ENCODE measurements at places on chromosomes 5 and 9.

- DNase-seq, result no peak
Observed at GRCh38 chr9:72322259-72322658, 42.7 kb downstream of the ZFAND5 start.

GRCh38 chr5:168796593-168797580 is 217.7 kb upstream of the PANK3 start:
- DNase-seq, result no peak

DNA sequence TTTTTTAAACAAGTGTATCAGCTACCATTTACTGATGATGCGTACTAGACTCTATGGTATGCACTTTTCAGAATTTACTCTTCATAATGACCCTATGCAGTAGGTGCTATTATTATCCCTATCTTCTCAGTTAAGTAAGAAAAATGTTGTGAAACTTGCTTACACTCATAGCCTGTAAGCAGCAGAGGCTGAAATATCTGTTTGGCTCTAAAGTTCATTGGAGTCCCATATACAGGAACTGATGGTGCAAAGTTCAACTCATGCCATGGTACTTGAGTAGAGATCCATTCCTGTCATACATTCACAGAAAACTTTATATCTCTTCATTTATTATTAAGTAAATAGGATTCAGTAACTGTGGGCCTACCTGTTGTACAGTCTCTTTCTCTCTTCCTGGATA is 41.4 kb upstream of the CCDC112 start:
- no peak for DNase-seq

DNA sequence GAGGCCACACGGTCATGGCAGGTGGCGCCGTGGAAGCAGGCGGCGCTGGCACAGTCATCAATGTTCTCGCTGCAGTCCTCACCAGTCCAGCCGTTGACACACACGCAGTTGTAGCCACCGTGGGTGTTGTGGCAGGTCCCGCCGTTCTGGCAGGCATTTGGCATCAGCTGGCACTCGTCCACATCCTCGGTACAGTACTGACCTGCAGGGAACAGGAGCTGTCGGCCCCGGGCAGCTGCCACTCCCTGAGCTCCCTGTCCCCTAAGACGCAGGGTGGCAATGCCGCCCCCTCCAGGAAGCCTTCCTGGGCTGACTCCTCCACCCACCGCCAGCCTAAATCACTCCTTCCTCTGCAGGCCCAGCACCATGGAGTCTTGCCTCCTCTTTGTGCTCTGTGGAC is 27.2 kb downstream of the NOTCH1 start:
- no peak for DNase-seq

- DNase-seq, result peak; percentile 38
Observed at GRCh38 chr9:123999661-124000060, 11.9 kb upstream of the LHX2 start.

GRCh38 chr9:37342895-37343294 is 79.6 kb upstream of the GRHPR start:
- DNase-seq, result no peak

GRCh38 chr5:72007336-72008111 is 99.8 kb upstream of the MAP1B start:
- DNase-seq, result no peak

- no peak for DNase-seq
Observed at GRCh38 chr5:151721812-151722391, 35.2 kb upstream of the SPARC start.

DNA sequence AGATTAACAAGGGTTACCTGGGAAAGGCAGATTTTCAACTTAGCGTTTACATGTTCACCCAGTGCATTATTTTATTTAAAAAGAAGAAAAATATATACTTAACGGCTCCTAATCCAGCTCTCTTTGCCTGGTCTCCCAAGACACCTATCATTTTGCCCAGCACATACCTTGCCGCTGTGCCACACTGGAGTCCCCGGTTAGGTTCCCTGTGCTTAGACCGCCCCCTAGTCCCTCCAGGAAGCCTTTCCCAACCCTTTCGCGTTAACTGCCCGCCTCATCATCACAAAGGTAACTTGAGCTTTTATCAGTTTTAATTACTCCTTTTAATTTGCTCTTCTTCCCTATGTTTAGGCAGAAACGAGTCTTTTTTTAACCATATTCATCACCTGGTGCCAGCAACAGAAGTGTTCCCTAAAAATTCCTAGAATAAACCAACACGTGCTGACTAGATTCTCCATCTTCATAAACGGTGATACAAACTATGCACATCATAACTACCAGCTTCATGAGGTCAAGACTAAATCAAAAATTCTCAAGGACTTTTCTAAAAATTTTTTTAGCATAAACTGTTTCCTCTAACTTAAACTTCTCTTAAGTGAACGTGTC is 19.7 kb downstream of the DNAJA1 start:
- no peak for DNase-seq

DNA sequence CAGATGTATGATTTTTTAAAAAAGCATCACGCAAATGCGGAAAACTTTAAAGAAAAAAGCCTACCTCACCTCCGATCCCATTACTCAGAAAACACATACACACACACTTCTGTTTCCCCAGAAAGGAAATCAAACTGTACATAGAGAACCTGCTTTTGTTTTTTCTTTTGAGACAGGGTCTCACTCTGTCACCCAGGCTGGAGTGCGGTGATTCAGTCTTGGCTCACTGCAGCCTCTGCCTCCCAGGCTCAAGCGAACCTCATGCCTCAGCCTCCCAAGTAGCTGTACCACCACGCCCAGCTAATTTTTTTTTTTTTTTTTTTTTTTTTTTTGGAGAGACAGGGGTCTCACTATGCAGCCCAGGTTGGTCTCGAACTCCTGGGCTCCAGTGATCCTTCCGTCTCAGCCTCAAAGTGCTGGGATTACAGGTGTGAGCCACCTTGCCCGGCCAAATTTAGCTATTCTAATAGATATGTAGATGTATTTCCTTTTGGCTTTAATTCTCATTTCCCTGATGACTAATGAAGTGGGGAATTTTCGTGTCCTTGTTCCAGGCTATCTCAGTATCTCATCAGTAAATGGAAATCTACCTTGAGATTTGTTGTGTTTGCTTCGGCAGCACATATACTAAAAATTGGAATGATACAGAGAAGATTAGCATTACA is 25.7 kb upstream of the EEIG1 start:
- DNase-seq, result no peak

DNA sequence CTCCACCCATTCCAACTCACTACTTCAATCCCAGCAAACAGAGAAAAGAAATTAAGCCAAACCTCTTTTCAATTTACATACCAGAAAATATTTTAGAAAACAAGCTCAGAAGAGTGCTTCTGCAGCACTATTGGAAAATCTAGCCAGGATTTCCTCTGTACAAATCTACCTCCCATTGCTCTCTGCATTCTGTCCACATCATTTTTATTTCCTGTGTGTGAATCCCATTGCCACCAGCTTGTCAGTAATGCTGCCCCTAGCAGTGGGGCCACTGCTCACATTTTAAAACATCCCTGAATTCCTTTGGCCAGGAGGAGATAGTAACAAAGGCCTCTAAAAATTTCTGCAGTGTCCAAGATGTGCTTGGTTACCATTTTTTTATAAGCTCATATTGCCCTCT is 232.5 kb downstream of the ARRDC3 start:
- no peak for DNase-seq

Measured in GM03348 (cell line).